ENCODE measurements at places on chromosomes 4 and X. TPM values are rescaled to one million over a fixed set of nuclear protein-coding genes. Genes with fewer than 3 reads are reported as not detected.

TLR6 gene
- polyA plus RNA-seq: not detected

FGF13 gene
- 242 TPM for polyA plus RNA-seq

PRR27 gene
- polyA plus RNA-seq: not detected

AFP gene
- polyA plus RNA-seq: 0.14 TPM

CSAG1 gene
- polyA plus RNA-seq: not detected

NAP1L5 gene
- 53.1 TPM for polyA plus RNA-seq

FAM13A gene
- 4.0 TPM for polyA plus RNA-seq

GLUD2 gene
- polyA plus RNA-seq: 0.35 TPM

FNIP2 gene
- polyA plus RNA-seq: 51.7 TPM

MAGEA12 gene
- polyA plus RNA-seq: not detected

SH3D19 gene
- 0.46 TPM for polyA plus RNA-seq

All from neural cell (in vitro differentiated cells).